ENCODE measurements at places on chromosomes 4 and X.

DNA sequence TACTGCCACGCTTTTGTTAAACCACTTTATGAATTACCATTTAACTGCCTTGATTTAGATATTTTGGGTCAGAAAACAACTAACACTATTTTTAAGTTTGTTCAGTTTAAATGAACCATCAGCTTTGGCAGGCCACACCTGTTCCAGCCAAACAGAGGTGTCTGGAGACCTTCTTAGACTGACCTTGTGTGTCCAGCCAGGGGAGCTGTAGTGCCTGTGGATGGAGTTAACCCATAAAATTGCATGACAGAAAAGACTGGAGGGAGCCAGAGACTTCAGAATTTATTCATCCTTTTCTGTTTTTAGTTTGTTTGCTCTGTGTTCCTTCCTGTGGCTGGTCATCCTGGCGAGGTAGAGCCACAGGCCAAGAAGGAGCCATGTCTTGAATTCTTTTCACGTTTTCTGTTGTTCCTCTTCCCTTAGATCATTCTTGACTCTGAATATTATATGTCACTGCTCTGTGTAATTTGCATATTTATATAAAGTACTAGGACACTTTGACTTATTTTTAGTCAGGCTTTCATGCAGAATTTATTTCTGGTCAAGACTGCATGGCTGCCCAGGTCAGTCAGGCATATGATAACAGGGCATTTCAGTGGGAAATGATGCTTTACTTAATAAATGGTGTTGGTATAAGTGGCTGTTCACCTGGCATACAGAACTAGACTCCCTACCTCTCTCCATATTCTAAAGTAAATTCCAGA is 26.7 kb downstream of the HERC3 start:
- DNase-seq: no peak

GRCh38 chrX:7127056-7127455 is 20.5 kb upstream of the STS start:
- no peak for DNase-seq

DNA sequence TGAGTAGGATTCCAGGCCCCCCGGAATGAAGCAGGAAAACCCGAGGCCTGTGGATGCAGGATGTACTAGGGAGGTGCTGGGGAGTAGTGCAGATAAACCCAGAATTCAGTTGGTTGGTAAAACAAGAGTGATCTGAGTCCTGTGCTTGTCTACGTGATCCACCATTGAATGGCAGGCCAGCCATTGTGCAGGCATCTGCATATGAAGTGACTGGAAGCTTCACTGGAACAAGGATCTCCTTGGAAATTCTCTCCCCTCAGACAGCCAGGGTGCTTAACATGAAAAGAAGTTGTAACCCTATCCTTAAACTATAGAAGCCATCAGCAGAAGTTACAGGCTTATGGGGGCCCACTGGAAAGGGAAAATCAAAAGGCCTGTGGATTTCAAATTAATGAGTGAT is 656 bp upstream of the GSPT2 start:
- DNase-seq: no peak

GRCh38 chr4:47031751-47032404 is 511 bp downstream of the GABRB1 start:
- DNase-seq: no peak

GRCh38 chr4:26288355-26288909 is 32.4 kb upstream of the RBPJ start:
- no peak for DNase-seq

DNA sequence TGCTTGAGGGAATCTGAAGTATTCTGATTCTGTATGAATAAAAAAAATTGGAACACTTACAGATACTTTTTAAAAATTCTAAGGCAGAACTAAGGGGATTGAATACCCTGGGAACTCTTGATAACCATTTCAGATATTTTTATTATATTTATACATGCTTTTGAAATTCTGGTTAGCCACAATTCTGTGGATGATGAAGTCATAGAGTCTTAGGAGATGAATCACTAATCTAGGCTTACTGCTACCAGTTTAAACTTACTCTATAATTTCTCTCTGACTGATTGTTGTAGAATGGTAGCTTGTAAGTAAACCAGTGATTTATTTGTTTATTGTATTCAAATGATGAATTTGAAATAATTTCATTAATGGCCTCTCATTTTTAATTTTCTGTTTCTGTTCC is 11.4 kb upstream of the SLAIN2 start:
- DNase-seq: no peak

DNA sequence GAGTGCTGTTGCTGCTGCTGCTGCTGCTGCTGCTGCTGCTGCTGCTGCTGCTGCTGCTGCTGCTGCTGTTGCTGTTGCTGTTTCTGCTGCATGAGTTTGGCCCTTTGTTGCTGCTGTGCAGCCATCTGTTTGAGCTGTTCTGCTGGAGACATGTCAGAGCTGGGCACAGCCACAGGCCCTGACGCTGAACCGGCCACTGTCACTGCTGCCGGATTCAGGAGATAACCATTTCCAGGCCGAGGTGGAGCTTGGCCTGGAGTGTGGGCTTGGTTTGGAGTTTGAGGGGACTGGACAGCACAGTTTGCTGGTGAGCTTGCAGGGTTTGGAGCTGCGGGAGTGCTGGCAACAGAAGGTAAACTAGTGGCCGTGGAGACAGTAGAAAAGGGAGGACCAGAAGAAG is 224.3 kb downstream of the MGST2 start:
- DNase-seq: no peak

GRCh38 chr4:159516556-159517140 is 413.8 kb downstream of the RAPGEF2 start:
- DNase-seq: no peak

DNA sequence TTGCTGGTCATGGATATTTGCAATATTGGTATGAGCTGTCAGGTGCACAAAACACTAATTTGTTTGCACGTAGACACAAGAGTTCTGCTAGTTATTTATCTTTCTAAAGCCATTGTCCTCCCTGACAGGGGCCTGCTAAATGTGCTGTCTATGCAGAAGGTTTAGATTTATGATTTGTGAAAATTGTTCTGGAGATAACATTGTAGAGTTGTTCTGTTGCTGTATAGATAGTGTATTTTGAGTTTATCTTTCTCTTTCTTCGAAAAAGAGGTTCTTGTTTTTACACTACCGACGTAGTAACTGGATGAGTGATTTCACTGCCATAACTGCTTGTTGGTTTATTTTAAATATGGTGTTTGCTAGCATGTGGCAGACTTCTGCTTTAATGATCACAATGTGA is 28.5 kb upstream of the FGG start:
- no peak for DNase-seq

DNA sequence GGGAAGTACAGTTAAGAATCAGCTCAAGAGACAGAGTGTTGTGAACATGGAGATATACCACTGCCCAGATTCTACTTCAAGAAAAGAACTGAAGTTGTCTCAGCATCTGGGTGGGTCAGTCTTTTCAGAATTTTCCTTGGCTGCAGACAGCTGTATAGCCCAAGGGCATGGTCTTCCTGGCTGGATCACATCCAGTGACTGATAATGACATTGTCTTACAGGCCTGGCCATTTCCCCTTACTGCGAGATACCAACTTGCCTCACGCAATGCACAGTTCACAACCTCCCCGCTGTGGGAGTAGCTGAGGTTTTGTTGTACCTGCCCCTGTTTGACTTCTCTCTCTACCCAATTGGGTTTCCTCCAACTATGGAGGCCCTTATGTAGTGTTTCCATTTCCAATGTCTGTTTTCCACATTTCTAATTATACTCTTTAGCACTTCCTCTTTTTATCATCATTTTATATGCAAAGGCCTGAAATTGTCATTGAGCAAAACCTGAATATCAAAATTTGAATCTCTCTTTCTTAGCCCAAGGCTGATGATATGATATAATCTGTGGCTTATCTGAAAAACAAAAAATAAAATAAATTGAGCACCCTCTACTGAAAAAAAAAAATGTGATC is 209.1 kb downstream of the NAF1 start:
- DNase-seq: no peak

- no peak for DNase-seq
These were observed 836.5 kb upstream of the HTR2C start for GRCh38 chrX:113747274-113747973.

DNA sequence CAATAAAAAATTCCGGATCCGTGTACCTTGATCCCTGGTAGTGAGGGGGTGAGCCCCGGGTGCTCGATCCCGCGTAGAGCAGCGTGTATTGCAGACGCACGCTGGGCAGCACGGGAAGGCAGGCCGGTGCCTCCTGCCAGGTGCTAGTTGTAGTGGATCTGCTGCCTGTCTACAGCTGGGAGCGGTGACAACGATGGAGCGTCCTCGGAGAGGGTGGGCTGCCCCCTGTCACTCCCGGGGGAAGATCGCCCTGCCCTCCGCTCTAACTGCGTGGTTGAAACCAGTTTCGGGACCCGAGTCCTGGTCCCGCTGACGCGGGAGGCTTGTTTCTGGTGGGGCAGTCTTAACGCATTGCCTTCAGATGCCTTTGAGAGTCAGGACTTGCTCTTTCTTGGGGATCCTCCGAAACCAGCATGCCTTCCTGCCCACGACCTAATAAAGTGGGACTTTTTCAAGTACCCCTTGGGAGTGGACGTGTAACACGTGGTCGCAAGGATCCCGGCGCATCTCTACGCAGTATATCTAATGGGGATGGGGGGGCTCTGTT is 2.7 kb upstream of the NKX6-1 start:
- no peak for DNase-seq

GRCh38 chrX:110167952-110168451 is 149.9 kb downstream of the AMMECR1 start:
- peak; percentile 22 for DNase-seq

DNA sequence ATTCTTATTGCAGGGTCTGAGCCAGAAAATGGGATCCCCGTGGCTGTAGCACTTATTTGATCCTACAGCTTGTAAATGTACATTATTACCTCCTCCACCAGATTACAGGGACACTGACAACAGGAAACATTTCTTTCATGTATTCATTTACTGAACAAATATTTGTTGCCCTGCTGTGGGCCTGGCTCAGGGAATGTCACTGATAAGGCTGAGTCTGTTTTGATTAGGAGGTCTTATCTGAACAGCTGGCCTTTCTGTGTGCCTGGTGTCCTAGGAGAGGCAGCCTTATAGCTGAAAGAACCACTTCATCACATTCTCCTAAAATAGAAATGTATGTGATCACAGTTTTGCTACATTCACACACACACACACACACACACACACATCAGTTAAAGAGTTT is 45.5 kb upstream of the PROM1 start:
- DNase-seq: no peak

- no peak for DNase-seq
These were observed 79.8 kb upstream of the LHFPL1 start for GRCh38 chrX:112759512-112759911.

GRCh38 chr4:55117511-55117910 is 7.9 kb downstream of the KDR start:
- DNase-seq: no peak

DNA sequence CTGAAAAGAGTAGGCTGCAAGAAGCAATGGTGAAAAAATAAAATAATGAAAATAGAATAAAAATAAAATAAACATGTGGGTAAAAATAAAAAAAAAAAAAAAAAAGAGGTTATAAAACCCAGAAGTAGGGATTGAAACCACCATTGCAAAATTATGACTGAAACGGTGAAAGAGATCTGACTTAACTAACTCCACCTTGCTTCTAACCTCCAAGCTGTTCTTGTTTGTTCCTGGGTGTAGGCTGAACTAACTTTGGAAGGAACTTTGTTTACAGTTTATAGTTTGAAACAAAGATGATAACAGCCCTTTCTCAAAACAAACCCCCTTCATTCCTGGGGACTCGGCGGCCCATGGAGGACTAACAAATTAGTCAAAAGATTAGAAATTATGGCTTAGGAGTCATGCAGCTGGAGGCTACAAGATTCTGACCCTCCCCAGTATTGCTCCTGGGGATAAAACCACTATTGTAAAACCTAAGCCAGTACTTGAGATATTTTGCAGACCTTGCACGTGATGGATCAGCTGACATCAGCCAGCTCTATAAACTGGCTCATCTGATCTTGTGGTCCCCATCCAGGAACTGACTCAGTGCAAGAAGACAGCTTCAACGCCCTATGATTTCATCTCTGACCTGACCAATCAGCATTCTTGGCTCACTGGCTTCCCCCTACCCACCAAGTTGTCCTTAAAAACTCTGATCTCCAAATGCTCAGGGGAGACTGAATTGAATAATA is 30.4 kb downstream of the DDX60L start:
- DNase-seq: no peak

- no peak for DNase-seq
These were observed 127.3 kb upstream of the CPEB2 start for GRCh38 chr4:14874990-14875389.

- DNase-seq: no peak
These were observed 47.9 kb downstream of the TET2 start for GRCh38 chr4:105194328-105195231.

GRCh38 chr4:188697243-188697642 is 558.0 kb downstream of the TRIML1 start:
- no peak for DNase-seq

DNA sequence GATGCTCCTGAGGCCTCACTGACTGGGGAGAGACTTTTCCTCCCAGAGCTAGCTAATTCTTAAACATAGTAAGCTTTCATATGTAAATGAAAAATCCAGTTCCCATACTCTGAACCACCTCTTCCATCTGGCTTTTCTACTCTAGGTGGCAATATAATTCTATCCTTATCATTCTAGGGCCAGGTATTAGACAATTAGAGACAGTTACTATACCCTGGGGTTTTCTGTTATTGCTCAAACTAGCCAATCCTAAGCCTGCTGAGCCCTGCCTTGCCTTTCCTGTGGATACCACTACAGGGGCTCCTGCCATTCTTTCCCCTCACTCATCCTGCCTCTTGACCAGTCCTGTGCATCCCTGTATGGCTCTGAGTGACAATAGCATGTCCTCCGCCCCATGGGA is 552.0 kb downstream of the STIM2 start:
- no peak for DNase-seq

GRCh38 chr4:84032372-84032771 is 466.7 kb downstream of the NKX6-1 start:
- DNase-seq: no peak

- no peak for DNase-seq
These were observed at the start of gene GRIA3 for GRCh38 chrX:123184219-123184865. Gene GRIA3, plus strand, starts transcription at chrX:123184278. Its CDS starts 258 bp downstream, at chrX:123184536.

DNA sequence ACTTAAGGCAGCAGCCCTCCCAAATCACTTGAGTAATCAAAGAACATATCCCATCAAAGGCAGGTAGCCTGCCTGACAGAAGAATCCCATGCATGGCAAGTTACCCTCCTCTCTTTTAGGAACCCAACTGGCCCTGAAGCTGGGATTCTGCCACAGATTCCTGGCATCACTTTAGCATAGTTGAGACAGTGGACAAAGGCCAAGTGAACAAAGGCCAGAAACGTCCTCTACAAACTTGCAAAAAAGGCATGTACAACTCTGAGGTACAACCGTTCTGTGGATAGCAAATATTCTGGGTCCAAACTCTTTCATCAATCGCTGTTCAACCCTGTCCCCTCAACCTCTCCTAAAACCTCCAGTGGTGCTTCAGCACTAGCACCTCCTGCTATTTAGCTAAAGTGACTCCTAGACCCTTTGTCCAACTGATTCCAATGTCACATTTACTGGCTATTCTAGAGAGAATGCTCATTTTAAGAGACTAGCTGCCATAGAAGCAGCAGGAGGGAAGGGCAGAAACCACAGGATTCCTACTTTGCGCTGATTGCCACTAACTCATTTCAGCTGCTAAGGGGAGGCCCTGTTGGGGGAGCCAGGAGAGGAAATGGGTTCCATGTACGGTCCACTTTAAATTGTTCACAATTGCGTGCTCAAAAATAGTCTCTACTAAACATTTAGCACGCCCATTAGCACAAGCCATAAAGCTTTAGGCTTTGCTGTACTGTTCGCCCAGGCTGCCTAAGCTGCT is 105.9 kb downstream of the SHROOM4 start:
- DNase-seq: no peak

GRCh38 chrX:53716328-53717088 is 30.0 kb upstream of the HUWE1 start:
- DNase-seq: peak; percentile 14

GRCh38 chr4:83651846-83652245 is 115.9 kb downstream of the GPAT3 start:
- DNase-seq: no peak
